T47D (cell line): ENCODE measurements at places on chromosomes 2 and 18.
A peak's percentile ranks its signal among the peaks of the same experiment; 100 is the strongest.

GRCh38 chr2:105691947-105692390 is 52.7 kb upstream of the NCK2 start:
- DNase-seq = no peak

DNA sequence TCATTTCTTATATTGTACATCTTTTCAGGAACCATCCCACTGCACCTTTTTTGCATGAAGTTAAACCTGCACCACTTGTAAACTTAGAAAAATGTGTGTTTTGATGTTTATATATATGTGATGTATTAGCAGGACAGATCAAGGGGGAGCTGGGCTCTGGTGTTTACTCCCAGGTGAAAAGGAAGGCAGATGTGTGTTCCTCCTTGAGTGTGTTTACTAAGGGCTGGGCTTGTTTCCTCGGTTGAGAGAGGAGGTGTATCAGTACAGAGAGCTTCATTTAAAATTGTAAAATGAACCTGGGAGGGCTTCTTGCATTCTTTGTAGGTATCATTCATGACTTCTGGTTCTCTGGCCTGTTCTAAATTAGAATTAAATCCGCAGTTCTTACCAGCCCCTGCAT is 14.8 kb downstream of the LPIN1 start:
- no peak for DNase-seq

GRCh38 chr2:18975506-18976167 is 382.8 kb downstream of the OSR1 start:
- DNase-seq = no peak

DNA sequence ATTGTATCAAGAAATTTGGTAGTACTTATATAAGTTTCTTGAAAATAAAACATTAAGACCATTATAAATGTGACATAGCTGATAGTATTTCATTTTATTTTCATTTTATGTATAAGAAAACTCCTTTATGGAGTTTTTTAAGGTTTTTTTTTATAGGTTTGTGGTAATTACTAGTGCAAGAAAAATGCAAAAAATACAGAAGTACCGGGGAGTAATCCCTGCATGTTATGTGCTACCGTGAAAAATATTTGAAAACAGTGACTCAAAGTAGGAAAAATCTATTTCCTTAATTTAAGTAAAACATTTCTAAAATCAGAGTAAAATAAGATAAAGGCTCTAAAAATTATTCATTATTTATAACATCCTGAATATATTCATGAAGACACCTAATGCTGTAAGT is 21.6 kb downstream of the ZSWIM2 start:
- DNase-seq = no peak

DNA sequence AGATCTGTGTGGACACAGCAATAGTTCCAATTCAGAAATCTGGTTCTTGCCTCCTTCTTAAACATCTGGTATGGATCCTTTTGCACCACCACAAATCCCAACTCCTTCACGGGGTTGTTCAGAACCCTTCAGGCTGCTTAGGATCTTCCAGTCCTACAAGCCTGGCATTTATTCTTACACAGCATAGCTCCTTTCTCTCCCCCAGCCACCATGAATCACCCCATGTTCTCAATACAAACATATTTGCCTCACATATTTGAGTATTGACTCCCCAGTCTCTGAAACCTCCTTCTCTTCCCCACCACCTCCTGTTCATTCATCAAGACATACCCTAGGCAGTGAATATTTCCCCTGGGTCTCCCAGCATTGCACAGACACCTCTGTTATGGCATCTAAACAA is 155.2 kb downstream of the ALK start:
- no peak for DNase-seq

- DNase-seq = no peak
These were observed 157.9 kb upstream of the UNC80 start for GRCh38 chr2:209613649-209614305.

DNA sequence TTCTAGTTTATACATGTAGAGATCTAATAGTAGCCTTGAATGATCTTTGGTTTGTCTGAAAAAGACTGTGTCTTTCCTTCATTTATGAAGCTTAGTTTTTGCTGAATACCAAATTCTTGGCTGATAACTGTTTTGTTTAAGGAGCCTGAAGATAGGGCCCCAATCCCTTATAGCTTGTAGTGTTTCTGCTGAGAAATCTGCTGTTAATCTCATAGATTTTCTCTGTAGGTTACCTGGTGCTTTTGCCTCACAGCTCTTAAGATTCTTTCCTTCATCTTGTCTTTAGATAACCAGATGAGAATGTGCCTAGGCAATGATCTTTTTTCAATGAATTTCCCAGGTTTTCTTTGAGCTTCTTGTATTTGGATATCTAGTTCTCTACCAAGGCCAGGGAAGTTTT is 562.1 kb downstream of the XIRP2 start:
- DNase-seq = no peak

DNA sequence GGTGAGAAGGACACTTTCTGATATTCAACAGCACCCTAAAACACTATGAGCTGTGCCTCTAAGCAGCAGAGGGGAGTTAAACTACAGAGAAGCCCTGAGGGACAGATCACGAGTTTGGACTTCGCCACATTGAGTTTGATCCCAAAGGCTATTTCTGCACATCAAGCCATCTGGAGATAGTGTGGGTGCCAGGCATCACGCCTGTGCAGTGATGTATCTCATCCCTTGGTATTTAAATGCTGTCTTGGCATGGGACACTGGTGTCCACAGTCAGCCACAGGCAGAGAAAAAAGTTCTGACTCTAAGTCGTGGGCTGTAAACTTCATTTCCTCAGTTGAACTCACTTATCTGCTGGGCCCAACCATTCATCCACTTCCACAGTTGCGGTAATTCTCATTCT is 742.3 kb upstream of the CELF4 start:
- DNase-seq = no peak

DNA sequence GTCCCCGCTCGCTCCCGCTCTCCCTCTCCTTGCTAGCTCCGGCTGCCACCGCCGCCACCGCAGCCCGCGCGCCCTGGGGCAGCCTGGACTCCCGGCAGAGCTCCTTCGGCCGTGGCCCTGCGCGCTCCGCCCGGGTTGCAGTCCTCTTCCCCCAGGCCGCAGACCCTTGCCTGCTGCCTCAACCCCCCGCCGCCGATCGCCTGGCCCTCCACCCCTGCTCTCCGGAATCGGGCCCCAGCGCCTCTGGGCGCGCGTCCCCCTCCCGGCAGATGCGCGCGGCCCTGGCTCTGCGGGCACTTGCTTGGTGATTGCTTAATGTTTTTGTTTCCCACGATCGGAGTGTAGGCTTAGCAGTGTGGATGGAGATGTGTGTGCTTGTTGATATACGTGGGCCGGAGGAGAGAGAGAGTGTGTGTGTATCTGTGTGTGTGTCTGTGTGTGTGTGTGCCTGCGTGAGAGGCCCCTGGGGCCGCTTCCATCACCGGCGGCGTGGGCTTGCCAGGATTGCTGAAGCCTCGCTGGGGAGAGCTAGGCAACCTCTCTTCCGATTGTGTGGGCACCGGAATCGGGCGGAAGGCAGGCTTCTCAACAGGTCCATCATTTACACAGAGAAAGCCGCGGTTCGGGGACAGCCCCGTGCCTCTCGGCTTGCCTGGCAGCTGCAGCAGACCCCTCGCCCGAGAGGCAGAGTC is 877 bp downstream of the INHBB start:
- no peak for DNase-seq

DNA sequence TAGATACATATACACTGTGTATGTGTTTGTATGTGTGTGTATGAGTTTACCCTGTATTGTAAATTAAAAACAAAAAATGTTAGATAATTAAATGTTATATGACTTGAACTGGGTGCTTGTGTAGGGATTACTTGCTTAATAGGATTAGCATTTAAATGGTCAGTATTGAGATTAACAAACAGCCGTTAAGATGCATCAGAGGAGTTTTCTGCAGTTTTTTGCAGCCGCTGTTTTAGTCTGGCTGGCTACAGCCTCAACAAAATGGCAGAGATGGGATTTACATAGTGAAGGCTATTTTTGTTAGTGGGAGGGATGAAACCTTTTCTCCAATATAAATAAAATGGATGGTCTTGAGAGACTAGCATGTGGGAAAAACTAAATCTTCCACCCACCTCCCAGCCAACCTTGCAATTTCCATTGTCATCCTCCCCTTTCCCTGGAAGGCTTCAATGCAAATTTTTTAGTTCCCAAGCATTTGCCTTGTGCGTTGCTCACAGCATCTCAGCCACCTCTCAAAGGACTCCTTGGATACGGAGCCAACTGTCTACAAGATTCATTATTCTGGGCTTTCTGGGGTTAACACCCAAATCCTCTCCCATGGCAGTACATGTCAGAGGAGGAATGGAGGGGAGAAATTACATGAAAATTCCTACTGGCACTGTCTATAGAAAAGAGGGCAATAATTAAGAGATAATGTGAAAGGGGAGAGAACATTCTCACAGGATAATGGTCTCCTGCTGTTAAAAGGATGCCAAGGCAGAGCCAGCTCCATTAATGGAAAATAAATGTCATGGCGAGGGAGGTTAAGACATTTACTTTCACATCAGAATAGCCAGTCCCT is 351.9 kb downstream of the CDH2 start:
- no peak for DNase-seq

- DNase-seq = no peak
These were observed 133.4 kb downstream of the NDUFA10 start for GRCh38 chr2:239891698-239892097.

DNA sequence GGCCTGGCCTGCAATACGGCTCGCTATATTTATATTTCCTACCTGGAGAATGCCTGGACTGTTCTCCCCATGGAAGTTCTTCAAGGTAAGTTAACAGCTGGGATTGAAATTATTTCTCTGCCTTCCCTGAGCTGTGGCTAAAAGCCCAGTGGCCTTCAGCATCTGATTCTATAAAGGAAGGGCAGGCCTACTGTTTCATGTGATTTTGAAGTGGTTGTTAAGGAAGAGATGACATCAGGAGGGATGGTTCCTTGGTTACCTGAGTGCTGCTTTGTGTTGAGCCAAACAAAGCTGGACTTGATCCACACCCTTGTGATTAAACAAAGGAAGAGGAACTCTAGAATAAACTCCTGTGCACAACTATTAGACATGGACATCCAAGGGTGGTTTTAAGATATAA is 61.6 kb downstream of the MFSD6 start:
- DNase-seq = peak; percentile 54

GRCh38 chr2:149799013-149799705 is 211.6 kb upstream of the MMADHC start:
- no peak for DNase-seq

GRCh38 chr2:38619458-38620164 is 16.9 kb upstream of the HNRNPLL start:
- no peak for DNase-seq

- no peak for DNase-seq
These were observed 37.8 kb downstream of the PSTPIP2 start for GRCh38 chr18:46034230-46034629.

DNA sequence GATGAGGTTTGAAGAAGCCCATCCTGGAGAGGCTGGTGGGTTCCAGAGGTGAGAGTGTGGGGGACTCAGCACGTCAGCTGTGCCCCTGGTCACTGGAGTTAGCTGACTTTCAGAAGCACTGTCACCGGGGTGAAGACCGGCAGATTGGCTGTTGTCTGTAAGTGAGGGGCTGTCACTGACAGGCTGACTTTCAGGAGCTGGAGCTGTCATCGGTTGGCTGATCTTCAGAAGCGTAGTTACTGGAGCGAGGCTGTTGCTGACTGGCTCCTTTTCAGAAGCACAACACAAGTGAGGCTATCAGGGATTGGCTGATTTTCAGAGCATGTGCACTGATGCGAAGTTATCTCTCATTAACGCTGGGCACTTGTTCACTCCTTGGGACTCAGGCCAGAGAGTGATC is 738.4 kb upstream of the ID2 start:
- DNase-seq = no peak

DNA sequence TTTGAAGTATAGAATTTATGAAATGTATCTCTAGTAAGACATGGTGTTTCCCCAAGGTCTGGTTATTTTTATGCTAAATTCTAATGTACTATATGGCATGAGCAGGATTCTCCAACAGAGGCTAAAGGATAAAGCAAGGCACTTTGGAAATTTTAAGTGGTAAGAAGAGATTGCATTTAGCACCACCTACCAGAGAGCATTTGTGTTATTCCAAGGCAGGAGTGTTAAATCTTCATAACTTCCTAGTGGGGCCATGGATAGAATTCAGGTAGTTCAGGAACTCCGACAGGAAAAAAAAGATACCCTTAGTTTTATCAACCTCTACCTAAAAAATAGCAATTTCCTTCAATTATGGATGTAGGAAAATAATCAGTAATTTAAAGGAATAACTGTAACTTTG is 497.4 kb upstream of the CRIM1 start:
- no peak for DNase-seq

GRCh38 chr2:232588680-232589585 is 38.4 kb downstream of the EIF4E2 start:
- DNase-seq = no peak

- no peak for DNase-seq
These were observed 17.6 kb upstream of the CD28 start for GRCh38 chr2:203688798-203689197.

- DNase-seq = no peak
These were observed 133.0 kb upstream of the MMADHC start for GRCh38 chr2:149720615-149721014.

DNA sequence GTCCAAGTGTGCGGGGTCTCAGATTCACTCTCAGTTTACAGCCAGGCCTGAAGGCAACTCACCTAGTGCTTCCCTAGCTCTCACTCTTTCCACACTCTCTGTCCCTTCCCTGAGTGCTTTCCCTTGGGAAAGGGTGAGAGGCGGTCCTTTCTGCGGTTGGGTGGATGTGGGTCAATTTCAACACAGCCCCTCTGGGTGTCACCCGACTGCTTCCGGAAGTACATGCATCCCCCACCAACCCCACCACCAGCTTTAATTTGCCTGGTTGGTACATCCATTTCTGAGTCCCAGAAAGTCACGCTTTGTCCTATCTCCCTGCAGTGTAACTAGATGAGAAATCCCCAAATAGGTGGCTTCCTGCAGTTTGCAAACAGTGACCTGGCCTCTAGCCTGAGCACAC is 307.3 kb upstream of the MEIS1 start:
- DNase-seq = no peak

DNA sequence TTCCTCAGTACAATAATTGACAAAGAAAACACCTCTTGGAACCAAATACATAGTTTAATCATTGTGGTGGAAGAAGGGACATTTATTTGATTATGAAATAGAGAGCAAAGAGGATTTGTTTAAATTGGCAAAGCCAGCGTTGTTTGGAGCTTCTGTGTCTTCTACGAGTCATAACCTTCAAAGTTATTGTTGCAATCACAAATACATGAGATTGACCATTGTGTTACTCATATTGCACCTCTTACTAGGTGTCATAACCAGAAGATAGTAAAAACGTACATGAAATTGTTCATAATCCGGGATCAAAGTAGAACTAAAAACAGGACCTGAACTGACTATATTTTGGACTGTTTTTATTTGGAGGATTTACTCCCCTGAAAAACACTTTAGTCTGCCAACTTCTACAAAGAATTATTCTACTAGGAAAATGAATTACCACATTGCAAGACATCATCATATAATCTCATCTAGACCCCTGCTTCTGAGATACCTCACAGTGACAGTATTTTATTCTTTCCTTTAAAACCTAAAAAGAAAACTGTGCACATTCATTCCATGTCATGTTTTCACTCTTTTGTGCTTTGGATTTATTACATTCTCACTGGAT is 151.7 kb upstream of the KLF7 start:
- DNase-seq = no peak
